ENCODE measurements at places on chromosomes 5 and 9. TPM values are rescaled to one million over a fixed set of nuclear protein-coding genes. Genes with fewer than 3 reads are reported as not detected.

Gene ACOT12
- total RNA-seq: not detected

Gene BAAT
- total RNA-seq: 0.55 TPM

Gene PCDHGA4
- 0.16 TPM for total RNA-seq

Gene F2RL1
- 260 TPM for total RNA-seq

Gene PCDHA12
- total RNA-seq: 2.8 TPM
